Neural crest cell (in vitro differentiated cells): ENCODE measurements at places on chromosomes 1 and 21.
A peak's percentile ranks its signal among the peaks of the same experiment; 100 is the strongest.

- no peak for DNase-seq
Measured at GRCh38 chr1:156766298-156767100, 836 bp upstream of the PRCC start.

- DNase-seq: no peak
Measured at GRCh38 chr21:24955275-24955961, 651.9 kb downstream of the MRPL39 start.

DNA sequence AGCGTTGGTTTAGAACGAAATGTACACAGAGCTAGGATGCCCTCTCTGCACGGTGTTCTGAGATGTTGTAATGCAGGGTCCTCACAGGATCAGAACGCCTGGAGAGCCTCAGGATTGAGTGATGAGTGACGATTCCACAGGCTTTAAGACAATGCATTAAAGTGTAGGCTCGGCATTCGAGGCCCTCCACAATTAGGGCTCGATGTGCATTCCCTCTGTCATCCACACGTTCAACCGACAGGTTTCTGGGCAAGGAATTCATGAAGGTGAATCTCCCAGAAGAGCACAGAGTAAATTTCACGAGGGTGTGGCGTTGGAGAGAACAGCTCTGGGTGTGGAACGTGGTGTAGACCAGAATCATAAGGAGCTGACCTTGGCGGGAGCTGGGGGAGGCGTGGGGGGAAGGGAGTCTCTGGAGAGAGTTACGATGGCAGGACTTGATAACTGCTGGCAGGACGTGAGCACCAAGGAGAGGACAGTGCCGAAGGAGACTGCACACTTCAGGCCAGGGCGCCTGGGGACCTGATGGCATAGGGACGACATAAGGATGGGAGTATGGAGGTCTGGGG lies 51.0 kb upstream of the EFHD2 start:
- DNase-seq: no peak

- DNase-seq: peak; percentile 63
Measured at GRCh38 chr1:108125312-108126138, 74.6 kb downstream of the SLC25A24 start.

DNA sequence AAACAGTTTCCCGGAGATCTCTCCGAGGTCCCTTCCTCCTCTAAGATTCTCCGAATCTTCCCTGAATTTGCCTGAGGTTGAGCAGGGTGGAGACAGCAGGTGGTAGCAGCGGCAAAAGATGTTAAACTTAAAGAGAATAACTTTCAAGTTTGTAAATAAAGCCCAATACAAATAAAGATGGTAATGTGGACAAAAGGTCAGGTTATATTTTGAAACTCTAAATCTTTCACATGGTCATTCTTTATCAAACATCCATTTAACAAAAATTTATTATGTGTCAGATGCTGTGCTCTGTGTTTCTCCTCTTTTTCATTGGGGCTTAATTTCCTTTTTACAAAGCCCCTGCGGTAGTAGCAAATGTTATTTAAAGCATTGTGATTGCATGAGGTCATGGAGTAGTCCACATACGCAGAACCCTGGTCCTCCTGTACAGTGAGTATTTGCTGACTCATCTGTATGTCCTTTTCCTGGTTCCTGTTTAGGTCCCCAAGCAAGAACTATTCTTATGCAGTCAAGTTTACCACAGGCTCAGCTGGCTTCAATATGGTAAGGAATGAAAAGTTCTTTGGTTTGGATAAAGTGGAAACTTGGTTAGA lies 119.2 kb downstream of the ITSN1 start:
- DNase-seq: no peak

GRCh38 chr1:80731241-80731894 lies 1069.4 kb upstream of the ADGRL2 start:
- no peak for DNase-seq

GRCh38 chr1:33434363-33434750 lies 3.5 kb upstream of the PHC2 start:
- DNase-seq: no peak

DNA sequence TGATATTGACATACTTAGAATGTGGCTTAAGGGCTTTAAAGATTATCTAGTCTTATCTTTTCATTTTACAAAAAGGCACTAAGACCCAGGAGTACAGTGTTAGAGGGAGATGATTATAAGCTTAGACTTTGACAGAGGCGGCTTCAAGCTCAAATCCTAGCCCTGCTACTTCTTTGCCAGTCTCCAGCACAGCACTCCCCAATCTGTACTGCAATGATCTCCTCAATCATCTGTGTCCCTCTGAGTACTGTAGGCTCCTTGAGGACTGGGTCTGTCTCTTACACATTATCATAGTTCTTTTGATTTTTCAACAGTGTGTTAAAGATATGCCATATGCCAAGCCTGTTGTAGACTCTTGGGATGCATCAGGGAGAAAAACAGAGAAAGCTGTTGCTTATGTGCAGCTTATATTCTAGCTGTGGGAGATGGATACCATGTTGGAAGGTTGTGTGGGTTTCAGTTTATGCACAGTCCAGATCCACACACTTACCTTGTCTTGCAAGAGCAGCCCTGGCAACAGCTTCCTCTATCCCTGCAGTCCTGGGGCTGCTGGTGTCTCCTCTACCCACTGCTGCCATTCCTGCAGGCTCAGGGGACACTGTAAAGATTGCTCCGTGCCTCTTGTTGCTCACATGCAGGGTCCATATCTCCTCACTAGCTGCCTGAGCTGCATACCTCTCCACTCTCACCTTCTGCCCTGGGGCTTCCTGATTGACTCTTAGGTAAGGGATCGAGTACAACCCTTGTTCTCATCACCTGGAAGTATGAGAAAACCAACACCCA lies 103.9 kb upstream of the TSPAN2 start:
- no peak for DNase-seq

- DNase-seq: no peak
Measured at GRCh38 chr1:39065542-39065941, 39.4 kb downstream of the NDUFS5 start.

DNA sequence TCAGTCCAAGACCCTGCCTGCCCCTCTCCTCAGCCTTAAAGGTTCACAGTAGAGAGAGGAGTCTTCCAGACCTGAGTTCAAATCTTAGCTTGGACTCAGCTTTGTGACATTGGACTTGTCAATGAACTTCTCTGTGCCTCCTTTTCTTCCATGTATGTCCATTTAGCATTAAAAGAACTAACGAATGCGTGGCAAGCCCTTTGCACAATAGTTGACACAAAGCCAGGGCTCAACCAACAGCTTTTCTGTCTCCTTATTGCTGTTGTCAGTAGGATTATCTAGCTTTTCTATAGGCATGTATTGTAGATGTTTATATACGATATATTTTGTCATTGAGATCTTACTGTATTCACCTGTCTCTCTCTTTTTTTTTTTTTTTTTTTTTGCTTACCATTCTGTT lies 450.8 kb downstream of the PTPRU start:
- no peak for DNase-seq

GRCh38 chr1:54111624-54112023 lies 41.2 kb downstream of the CDCP2 start:
- DNase-seq: no peak

- DNase-seq: no peak
Measured at GRCh38 chr1:209611771-209612570, 28.5 kb downstream of the CAMK1G start.

GRCh38 chr1:115425442-115425841 lies 87.4 kb upstream of the NGF start:
- no peak for DNase-seq

DNA sequence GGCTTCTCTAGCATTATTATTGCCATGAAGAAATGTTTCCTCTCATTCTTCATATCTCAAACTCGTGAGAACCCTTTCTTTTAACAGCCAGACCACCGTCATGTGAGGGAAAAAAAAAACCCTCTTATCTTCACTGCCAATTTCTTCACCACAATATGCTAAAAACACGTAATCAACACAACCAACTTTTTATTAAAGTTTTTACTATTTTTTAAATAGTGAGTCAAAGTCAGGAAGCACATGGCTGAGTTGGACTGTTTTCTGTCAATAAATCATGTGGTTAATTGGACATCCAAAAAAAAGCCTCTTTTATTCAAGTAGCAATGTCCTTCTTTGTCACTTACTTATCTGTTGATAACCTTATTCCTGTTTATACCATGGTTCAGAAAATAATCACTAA lies 55.9 kb upstream of the SAMD13 start:
- no peak for DNase-seq

DNA sequence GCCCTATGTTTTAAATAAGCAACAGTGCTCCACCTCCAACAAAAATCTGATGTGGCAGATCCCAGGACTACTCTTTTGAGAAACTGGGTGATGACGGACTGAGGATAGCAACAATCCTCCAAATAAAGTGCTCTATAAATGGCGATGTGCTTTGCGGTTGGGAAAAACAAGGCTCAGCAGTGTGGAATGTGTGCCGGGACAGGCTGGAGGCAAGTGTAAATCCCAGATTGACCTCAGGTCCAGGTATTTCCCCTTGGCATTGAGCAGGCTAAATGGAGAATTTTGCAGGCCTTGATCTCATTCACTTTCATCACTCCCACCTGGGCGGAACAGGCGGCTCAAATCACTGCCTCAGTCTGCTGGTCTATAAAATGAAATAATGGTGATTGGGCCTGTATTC lies 35.1 kb downstream of the LRRC42 start:
- DNase-seq: no peak

DNA sequence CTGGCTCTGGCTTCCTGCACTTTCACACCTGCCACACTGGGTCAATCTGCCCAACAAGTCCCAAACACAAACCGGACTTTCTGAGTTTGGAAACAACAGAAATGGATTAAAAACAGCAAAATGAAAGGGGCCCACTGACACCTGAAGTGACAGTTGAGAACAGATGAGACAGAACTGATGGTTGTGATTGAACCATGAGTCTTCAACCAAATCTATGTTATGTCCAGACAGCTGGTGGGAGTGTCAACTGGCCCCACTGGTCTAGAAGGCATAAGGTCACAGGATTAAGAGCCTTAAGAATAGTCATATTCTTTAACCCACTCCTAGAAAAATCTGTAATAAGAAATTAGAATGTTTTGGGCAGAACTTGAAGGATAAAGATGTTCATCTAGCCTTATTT lies 13.0 kb upstream of the ATP13A2 start:
- DNase-seq: no peak

DNA sequence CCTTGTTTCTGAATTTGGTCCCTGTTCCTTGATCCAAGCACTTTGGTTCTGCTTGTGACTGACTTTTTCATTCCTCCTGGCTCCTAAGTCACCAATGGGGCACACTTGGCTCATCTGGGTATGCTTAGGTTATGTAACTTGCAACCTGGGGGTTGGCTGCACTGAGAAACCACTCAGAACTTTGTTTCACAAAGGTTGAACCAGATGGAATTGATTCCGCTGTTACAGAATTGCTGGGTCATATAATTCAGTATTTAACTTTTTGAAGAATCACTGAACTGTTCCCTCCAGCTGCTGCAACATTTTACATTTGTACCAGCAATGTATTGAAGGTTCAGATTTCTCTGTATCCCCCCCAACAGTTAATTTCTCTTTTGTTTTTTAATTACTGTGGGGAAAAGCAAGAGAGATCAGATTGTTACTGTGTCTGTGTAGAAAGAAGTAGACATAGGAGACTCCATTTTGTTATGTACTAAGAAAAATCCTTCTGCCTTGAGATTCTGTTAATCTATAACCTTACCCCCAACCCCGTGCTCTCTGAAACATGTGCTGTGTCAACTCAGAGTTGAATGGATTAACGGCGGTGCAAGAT lies 9.6 kb upstream of the NVL start:
- DNase-seq: no peak

- no peak for DNase-seq
Measured at GRCh38 chr1:165924117-165924516, 96.7 kb downstream of the UCK2 start.

DNA sequence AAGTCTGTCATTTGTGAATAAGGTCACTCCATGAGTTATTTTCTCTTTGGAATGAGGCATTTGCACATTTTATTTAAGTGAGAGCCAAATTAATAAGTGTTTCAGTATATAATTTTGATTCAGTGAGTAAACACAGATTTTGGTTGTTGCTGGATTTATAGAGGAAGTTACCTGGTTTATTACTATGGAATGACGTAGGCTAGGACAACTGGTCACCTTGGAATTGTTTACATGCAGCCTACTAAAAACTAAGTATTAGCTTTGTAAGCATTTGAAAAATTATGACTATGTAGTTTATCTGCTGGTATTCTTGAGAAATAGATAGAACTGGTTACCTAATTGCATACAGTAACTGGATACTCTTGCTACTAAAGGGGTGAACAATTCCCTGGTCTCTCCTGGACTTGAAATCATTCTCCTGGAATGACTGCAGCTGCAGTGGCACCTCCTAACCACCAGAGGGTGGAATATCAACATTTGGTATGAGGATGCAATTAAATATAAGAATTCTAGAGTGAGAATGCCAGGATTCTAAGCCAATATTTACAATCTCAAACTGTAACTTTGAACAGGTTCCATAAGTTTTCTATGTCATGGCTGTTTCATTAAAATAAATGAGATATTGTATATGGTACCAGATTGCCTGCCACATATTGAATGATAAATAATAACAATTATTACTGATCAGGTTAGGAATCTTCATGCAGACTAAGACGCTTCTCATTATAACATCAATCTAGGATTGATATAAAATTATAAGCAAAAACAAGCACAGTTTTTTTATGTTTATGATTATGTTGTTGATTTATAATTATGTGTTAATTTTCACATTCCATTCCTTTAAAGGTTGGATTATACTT lies 3.5 kb upstream of the KRTAP27-1 start:
- DNase-seq: peak; percentile 61

- peak; percentile 20 for DNase-seq
Measured at GRCh38 chr1:160971618-160972056, 17.0 kb upstream of the ITLN2 start.

GRCh38 chr1:74729741-74730478 lies 2.9 kb downstream of the CRYZ start:
- DNase-seq: no peak

GRCh38 chr1:209672705-209673630 lies 2.2 kb upstream of the G0S2 start:
- DNase-seq: no peak

DNA sequence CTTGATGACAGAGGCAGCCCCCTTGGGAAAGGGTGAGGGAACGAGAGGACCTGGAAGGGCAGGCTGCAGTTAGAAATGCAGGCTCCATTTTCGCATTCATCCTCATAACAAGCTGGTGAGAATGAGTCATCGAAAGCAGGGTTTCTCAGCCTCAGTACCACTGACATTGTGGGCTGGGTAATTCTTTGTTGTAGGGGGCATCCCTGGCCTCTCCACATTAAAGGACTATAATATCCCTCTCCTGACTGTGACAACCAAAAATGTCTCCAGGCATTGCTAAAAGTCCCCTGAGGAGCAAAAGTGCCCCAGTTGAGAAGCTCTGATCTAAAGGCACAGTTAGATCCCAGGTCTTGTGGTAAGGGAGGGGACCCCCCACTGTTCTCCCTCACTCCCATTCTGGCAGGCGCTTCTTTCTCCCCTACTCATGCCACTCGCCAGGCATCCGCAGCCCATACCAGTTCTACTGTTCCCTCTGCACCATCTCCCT lies 20.4 kb downstream of the KCNN3 start:
- DNase-seq: no peak

- no peak for DNase-seq
Measured at GRCh38 chr1:223775054-223775453, 62.7 kb downstream of the CAPN2 start.
